ENCODE measurements at places on chromosomes 5 and 9.

DNA sequence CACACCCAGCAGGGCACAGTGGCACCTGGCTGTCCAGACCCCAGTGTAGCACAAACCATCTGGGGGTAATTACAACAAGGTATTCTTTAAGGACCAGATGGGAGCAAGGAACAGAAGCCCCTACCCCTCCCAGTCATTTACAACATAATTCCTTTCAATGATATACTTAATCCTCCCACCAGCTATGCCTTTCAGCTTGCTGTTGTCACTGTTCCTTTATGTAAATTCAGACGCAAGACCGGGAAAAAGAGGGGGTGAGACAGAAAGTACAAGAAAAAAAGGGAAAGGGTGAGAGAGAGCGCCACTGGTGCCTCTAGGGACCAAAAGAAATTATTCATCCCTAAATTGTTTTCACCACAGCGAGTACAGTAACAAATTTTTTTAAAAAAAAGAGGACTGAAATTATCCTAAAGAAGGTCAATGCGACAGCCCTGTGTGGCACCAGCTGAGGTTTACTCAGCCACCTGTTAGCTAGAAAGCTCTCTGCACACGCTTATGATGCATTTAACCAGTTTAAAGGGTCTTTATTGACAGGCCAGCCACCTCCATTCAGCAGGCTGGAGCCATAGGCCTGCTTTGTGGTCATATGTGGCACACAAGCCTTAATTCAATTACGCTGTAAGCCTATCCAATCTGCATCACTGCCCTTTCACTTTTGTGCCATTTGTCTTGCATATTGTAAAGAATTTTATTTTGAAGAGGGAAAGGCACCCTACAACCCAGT, 210.2 kb upstream of the ISL1 start:
- DNase-seq, result no peak

GRCh38 chr5:57341380-57341979, 141.1 kb downstream of the ACTBL2 start:
- no peak for DNase-seq

DNA sequence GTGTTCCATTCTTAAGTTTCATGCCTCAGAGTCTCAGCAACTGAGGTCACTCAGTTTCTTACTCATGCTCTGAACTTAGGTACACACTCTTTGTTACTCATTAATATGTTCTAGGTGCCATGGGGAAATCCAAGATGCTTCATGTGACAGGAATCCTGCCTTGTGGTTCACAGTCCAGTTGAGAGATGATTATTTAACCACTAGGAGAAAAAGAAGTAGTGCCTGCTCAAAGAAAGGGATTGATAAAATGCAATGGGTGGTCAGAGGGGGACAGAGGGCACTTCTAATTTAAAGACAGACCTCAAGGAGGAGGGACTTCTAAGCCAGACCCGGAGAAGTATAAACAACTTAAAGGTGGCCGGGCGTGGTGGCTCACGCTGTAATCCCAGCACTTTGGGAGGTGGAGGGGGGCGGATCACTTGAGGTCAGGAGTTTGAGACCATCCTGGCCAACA, 69.0 kb downstream of the UGCG start:
- DNase-seq, result no peak

- no peak for DNase-seq
Measured at GRCh38 chr5:10707198-10708142, 53.6 kb downstream of the DAP start.

GRCh38 chr9:95370064-95370463, 52.6 kb upstream of the FANCC start:
- DNase-seq, result no peak

DNA sequence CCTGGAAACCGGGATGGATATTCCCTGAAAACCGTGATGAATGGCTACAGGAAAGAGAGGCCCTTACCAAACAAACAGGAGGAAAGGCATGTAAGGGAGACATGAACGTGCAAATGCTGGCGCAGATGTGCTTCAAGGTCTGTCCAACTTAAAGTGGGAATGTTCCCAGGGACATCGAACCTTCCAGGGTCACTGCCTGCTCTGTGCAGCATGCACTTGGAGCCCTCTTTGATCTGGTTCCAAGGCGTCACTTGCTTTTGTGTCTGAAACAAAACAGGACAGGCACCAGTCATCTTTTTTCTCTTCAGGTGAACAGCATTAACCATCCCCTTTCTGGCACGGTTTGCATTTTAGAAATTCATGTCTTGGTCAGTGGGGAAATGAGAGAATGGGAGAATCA, 479.4 kb downstream of the RASEF start:
- DNase-seq, result no peak

DNA sequence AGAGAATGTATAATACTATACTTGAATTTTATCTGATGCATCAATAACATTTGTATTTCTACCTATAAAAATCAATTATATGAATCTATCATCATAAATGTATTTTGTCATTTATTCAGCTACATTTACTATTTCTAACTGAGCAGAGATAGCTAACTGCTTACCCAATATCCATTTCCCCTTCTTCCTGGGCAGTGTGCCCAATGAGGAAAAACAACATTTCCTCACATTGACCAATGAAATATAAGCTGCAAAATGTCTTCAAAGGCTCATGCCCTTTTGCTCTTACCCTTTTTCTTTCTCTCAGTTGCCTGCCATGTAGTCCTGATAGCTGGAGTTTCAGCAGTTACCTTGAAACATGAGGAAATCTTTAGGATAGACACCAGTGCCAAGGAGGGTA, 385.8 kb upstream of the PCSK5 start:
- no peak for DNase-seq

- no peak for DNase-seq
Measured at GRCh38 chr5:58255386-58255785, 204.5 kb downstream of the PLK2 start.

DNA sequence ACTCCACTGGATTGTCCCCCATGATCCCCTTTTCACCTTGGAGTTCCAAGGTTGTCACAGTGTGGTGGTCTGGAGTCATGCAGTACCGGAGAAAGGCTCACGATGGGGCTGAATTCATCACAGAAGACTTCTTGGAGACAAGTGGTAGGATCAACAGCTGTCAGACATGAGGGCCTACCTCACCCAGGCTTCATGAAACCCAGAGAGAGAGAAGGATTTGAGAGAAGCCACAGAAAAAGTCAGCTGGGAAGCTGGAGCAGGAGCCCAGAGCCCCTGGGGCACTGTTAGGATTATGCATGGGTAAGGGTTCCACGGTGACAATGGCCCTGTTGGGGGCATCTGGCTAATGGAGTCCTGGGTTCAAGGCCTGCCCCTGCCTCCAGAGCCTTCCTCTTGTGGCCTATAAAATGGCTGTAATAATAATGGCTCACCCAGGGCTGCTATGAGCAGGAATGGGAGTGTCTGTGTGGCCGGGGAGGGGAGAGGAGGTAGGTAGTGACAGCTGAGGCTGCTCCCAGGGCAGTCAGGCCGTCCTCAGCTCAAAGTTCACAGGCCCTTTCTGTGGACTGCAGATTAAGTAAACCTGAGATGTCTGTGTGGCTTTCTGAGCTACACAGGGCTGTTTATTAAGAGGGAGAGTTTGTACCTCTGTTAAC, 910 bp downstream of the TRIM14 start:
- peak; percentile 73 for DNase-seq
